LoVo (cell line): ENCODE measurements at places on chromosomes 6 and 20.

GRCh38 chr6:169981568-169981967 lies 230.1 kb downstream of the ERMARD start:
- DNase-seq = no peak

DNA sequence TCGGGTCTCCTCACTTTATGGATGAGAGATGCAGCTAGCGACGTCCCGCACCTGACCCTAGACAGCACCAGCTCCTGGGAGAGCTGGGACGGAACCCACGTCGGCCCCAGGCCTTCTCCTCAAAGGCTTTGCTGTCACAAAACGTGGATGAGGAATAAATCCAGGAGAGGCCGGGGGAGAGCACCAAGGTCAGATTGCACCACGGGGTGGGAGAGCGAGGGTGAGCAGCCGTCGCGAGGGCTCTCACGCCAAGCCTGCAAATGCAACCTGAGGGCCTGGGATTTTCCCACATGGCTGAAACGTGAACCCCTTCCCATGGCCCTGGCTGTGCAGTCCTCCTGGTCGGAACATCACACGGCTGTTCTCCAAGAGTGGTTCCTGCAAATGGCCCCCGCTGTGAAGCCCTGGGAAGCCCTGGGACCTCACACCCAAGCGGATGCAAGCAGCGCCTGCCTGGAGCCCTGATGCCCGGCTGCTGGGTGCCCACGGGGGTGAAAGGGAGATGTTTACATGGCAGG lies 45.3 kb downstream of the DLL1 start:
- no peak for DNase-seq

DNA sequence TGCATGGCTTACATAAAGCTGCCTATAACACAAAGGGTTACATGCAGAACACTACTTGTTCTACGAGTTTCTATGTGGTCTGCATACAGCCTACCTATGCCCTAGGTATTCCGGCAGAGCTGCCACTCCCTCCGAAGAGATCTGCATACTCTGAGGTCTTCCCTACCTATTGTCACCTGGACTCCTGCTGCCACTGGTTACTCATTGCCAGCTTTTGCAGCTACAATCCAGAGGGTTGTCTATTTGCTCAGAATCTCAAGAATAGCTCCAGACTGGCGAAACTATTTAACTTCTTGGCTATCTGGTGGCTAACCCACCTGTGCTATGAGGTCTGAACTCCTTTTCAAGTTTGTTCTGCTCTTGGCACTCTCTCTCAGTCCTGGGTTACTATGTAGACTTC lies 323.3 kb downstream of the BMP2 start:
- DNase-seq = no peak

DNA sequence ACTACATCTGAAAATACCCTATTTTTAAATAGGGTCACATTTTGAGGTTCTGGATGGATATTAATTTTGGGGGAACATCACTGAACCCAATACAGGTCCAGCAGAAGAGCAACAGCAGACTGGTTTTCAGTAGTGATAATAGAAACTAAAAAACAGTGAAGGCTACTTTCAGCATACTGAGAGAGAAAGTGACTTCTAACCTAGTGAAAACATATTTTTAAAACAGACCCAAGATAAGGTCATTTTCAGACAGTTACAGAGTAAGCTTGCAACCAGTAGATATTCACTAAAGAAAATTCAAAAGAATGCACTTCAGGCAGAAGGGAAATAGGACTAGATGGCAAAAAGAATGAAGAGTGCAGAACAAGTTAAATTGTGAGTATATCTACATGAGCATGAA lies 42.0 kb upstream of the TMEM244 start:
- no peak for DNase-seq

GRCh38 chr20:23403751-23404150 lies 17.5 kb downstream of the NAPB start:
- no peak for DNase-seq

DNA sequence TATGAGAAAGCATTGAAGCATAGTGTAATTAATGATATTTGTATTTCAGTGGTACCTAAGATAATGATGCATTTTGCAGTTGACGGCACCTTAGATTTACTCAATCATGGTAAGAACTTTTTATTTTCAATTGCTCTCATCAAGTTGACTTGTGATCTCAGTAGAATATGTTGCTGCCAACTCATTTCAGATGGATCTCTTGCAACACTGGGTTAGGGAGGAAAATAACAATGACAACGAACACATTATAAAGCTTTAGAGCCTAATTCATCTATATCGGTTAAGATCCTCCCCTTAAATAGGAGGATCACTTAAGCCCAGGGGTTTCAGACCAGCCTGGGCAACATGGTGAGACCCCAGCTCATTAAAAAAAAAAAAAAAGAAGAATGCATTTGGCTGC lies 18.0 kb upstream of the TBC1D22B start:
- no peak for DNase-seq

DNA sequence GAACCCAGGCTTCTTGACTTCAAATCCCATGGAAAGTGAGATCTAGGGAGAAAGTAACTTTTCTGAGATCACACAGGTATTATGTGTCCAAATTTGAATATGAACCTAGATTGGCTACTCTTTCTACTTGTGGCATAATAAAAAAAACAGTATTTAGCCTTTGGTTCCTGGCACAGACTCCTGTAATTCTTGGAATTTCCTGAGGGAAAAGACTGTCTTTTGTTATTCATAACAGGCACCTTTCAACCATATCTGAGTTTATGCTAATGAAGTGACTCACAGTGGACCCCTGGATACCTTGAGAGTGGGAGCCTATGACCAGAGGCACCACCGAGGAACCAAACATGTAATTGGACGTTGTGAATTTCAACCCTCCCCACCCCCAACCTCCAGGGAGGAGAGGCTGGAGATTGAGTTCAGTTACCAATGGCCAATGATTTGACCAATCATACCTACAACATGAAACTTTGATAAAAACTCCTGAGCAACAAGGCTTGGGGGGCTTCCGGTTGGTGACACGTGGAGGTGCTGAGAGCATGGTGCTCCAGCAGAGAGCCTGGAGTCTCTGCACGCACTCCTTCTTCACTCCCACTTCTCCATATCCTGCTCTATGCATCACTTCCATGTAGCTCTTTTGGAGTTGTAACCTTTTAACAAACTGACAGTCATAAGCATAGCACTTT lies 48.8 kb downstream of the LAMA4 start:
- no peak for DNase-seq

- no peak for DNase-seq
These were observed 41.7 kb downstream of the SYNE1 start for GRCh38 chr6:152595499-152595898.

DNA sequence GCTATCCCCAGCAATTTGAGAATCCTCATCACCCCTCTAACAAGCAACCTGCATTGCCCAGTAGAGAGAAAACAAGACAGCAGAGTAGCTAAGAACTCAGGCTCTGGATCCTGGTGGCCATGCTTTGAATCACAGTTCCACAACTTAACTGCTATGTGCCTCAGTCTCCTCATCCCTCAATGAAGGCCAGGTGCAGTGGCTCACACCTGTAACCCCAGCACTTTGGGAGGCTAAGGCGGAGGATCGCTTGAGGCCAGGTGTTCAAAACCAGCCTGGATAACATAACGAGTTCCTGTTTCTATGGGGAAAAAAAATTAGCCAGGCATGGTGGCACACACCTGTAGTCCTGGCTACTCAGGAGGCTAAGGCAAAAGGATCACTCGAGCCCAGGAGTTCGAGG lies 23.7 kb downstream of the BACH2 start:
- DNase-seq = no peak

- no peak for DNase-seq
These were observed 99.6 kb downstream of the OGFRL1 start for GRCh38 chr6:71388068-71388744.

GRCh38 chr20:10919396-10920140 lies 245.8 kb upstream of the JAG1 start:
- no peak for DNase-seq

DNA sequence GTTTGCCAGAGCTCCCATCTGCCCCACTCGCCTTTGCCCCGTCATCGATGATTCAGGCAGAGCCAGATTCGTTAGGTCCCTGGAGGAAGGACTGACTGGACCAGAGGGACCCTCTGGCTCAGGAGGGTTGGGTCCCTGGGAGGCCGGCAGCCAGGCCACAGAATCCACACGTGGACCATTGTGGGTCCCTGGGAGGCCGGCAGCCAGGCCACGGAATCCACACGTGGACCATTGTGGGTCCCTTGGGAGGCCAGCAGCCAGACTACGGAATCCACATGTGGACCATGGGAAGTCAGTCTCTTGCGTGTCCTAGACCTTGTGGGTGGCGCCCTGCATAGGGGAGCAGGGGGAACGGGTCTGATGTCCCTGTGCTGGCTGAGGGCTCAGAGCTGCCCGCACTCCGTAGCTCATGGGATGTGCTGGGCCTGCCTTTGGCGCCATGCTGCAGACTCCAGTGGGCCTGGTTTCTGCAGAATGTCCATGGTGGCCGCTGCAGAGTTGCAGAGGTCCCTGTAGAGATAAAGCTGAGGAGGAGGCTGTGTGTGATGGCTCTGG lies 23.5 kb downstream of the UCKL1 start:
- no peak for DNase-seq
